Activated B cell treated with CpG ODN at 0.5 μM for 24 hours (primary cell): ENCODE measurements at places on chromosomes 1 and 21. TPM values are rescaled to one million over a fixed set of nuclear protein-coding genes. Genes with fewer than 3 reads are reported as not detected.

Gene NSL1
- 34.4 and 44.5 TPM in 2 replicates for total RNA-seq

Gene C1orf185
- total RNA-seq, result not detected in 2 replicates

Gene PLA2G2D
- 0.16 and 0.29 TPM in 2 replicates for total RNA-seq

Gene ITLN2
- total RNA-seq, result not detected in 2 replicates

Gene PLEKHO1
- 195 and 208 TPM in 2 replicates for total RNA-seq

Gene LAPTM5
- 726 and 766 TPM in 2 replicates for total RNA-seq

Gene NUF2
- total RNA-seq, result 1.1 and 1.2 TPM in 2 replicates

Gene MX1
- total RNA-seq, result 64.2 and 64.8 TPM in 2 replicates

Gene SPRTN
- 14.2 and 18.9 TPM in 2 replicates for total RNA-seq

Gene DDR2
- total RNA-seq, result 0.09 and 0.27 TPM in 2 replicates

Gene WNT2B
- total RNA-seq, result 1.0 and 1.4 TPM in 2 replicates

Gene SYCP1
- not detected in 2 replicates for total RNA-seq

Gene ATP6V1G3
- total RNA-seq, result not detected in 2 replicates

Gene DCDC2B
- total RNA-seq, result not detected in 2 replicates

Gene NEK2
- 0.35 and 0.59 TPM in 2 replicates for total RNA-seq

Gene GREM2
- not detected in 2 replicates for total RNA-seq

DNA sequence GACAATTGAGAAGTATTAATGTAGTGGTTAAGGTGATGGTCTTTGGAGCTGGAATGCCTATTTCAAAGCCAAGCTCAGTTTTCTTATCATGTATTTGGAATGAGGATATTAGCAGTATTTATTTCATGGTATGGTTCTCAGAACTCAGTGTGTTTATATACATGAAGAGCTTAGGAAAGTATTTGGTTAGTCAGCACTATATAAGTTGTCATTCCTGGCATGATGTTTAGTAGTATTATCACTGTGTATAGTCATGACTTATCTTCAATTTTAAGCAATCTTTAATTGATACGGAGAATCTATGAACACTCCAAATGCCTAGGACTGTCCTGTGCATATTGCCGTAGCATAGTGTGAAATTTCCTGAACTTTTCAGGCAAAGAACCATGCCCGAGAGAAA is 501.9 kb upstream of the USP24 start:
- DNase-seq, result no peak

GRCh38 chr21:45364468-45365185 is 40.3 kb upstream of the COL18A1 start:
- DNase-seq, result no peak

- no peak for DNase-seq
These were observed 229.4 kb downstream of the PTPRU start for GRCh38 chr1:29465755-29466154.

GRCh38 chr1:104768466-104768865 is 1018.8 kb downstream of the AMY1C start:
- DNase-seq, result no peak

GRCh38 chr1:183580281-183580682 is 10.0 kb downstream of the NCF2 start:
- no peak for DNase-seq

- DNase-seq, result no peak
These were observed 4.5 kb downstream of the C21orf58 start for GRCh38 chr21:46319186-46319585.

GRCh38 chr1:184563308-184563707 is 176.5 kb downstream of the C1orf21 start:
- DNase-seq, result no peak

GRCh38 chr1:208052135-208052534 is 141.2 kb upstream of the CD34 start:
- no peak for DNase-seq

DNA sequence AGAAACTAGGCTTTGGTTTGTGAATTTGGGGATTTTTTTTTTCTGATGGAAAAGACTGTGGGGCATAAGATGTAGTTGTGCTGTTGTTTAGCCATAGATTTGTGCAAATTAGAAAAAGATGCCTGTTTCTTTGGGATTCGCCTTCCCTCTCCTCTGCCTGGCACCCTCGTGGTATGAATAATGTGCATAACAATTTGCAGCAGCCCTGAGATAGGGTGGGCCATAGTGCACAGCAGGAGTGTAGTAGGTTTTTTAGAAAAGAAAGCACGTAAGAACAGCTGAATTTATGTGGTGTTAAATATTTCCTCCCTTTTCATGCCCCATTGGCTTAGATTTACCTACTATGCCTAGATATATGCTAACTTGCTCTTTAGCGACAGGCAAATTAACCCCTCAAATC is 158.9 kb downstream of the PTGER3 start:
- no peak for DNase-seq

GRCh38 chr1:107277022-107277421 is 136.2 kb downstream of the NTNG1 start:
- DNase-seq, result no peak

DNA sequence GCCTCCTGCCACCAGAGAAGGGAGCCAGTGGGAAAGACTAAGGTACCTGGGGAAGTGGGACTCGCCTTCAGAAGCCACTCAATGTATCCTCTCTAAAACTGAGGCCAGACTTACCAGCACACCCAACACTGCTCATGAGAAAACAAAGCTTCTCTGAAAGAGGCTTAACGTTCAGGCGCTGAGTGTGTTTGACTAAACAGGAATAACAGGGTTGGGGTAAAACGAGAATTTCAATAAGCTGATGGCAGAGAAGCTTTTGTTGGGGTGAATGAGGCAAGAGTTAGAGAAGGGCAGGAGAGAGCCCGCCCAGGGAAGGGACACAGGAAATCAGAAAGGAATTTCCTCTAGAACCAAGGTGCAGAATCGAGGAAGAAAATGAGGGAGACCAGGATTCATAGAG is 1.7 kb upstream of the SPRR3 start:
- no peak for DNase-seq

GRCh38 chr1:207362962-207363860 is 41.7 kb downstream of the CD55 start:
- DNase-seq, result no peak

DNA sequence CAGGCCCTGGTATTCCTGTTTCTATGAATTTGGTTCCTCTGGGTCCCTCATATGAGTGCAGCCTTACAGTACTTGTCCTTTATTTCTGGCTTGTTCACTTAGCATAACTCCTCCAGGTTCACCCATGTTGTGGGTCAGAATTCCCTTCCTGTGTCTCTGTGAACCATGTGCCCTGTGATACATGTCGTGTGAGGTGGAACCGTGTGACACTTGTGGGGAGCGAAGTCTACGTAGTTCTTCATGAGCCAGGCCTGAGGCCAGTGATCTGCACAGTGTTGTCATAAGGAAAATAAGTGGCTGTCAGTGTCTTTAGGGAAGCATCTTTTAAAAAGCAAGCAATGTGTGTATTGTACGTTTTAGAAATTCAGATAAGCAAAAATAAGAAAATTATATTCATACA is 122.8 kb downstream of the GALNT2 start:
- DNase-seq, result no peak

DNA sequence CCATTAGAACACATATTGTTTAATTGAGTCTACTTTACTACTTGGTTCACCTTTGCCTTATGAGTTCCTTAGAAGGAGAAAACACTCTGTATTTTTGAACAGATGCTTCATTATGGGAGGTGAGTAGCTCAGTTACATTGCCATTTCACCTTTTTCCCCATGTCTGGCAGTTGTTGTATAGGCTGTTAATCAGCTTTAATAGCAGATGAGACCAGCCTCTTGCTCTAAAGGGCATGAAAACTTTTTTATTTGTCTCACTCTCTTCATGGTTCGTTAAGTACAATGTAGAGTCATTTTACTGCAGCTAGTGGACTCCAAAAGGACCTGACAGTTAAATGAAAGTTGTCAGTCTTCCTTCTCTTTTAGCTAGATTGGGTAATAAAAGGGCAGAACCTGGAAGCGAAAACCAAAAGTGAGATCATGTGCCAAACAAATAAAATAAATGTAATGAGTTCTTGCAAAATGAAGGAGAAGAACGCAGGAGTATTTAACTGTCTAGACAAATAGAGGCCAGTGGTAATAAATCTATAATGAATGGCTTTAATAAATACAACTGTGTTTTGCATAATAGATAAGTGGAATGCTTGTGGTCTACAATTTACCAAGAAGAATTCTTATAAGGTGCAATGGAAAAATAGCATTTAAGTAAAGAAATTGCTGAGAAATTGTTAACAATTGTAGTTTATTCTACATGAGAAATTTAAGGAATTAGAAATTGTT is 180.0 kb upstream of the NEGR1 start:
- no peak for DNase-seq

DNA sequence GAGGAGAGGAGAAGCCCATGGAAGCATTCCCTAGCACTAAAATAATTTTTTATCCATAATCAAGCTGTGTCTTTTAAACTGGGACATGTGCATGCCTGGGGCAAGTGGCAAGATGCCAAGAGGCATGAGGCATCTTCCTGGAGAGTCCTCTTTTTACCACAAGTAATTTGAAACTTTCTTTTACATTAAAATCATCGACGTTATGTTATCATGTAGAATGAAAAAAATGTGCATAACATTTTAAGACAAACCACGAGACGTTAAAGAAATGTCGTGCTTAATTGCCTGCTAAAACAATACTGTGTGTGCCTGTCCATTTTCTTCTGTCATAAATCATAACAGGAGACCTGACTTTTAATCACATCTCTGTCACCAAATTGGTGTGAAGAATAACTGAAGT is 1.5 kb downstream of the STYXL2 start:
- DNase-seq, result no peak

- DNase-seq, result no peak
These were observed 29.5 kb downstream of the BRINP2 start for GRCh38 chr1:177200290-177200689.

GRCh38 chr1:156499194-156499841 is 1.3 kb downstream of the MEF2D start:
- no peak for DNase-seq

- no peak for DNase-seq
These were observed 34.1 kb upstream of the RD3 start for GRCh38 chr1:211526101-211526500.

DNA sequence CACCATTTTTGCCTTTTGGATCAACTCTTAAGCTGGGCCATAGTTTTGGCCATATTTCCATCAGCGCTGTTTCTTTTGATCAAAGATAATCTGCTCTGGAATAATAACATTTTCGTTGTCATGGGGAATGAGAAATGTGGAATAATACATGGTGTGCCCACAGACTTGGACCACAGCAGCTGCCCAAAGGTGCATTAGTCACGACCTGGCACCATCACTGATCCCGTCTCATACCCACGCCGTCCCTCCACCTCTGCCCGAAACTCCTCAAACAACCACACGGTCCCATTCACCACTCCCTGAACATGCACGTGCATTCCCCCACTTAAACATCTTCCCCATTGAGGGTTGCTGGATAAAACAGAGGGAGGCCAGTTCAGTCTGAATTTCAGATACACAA is 76.9 kb downstream of the SLC66A1 start:
- no peak for DNase-seq

DNA sequence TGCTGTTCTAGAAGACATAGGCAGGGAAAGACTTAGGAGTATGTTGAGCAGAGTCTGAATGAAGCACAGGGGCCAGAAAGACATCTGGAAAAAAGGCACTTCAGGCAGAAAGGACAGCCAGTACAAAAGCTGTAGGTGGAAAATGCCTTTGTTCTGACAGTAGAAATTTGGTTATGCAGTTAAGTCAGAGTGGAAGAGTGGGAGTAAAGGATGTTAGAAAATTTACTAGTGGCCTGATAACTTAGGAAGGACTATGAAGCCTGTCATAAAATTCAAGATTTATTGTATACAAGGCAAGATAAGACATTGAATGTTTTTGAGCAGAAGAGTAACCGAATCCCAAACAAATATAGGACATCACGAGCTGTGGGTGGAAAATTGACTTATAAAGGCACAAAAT is 987.9 kb downstream of the PLA2G4A start:
- DNase-seq, result no peak
